Fibroblast of the conjunctiva (primary cell): ENCODE measurements at places on chromosomes 12 and 14.

GRCh38 chr14:100219126-100219785, 19.7 kb upstream of the YY1 start:
- DNase-seq, result no peak

GRCh38 chr14:94334872-94335271, 11.7 kb upstream of the SERPINA6 start:
- DNase-seq, result no peak

- DNase-seq, result no peak
Measured at GRCh38 chr12:96497855-96498254, 8.5 kb downstream of the CFAP54 start.

- DNase-seq, result no peak
Measured at GRCh38 chr14:72771561-72771960, 122.3 kb downstream of the DPF3 start.

DNA sequence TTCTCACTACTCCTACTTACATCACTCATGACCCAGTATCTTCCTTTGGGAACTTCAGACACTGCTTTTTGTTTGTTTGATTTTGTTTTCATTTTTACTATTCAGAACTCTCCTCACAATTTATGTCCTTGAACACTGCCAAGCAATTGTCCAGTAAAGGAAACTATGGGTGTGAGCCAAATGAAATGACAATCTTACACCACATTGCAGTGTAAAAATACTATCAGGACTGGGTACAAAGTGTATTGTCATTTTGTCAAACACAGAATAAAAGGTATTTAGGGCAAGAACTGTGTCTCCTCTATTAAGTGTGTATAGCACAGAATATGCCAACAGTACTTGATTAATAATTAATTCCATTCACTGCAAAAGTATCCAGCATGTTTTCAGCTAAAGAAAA, 199.3 kb downstream of the ALG10B start:
- no peak for DNase-seq

DNA sequence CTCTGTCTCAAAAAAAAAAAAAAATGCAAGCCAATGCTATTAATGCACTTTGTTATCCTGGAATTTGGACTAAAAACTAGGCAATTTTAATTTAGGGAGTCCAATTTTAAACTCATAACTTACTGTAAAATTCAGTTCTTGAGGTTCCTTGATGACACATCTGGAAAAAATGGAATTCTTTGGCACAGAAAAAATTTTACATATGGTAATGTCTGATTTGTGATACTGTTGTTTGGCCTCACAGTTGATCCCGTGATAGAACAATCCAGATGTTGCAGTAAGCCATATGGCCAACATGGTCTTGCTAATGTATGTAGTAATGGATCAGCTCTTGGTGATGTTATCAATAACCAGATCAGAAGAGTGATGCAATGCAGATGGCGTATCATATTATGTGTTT, 1089.8 kb downstream of the FLRT2 start:
- DNase-seq, result no peak

GRCh38 chr12:106080791-106081170, 58.0 kb downstream of the NUAK1 start:
- DNase-seq, result no peak

GRCh38 chr12:120060717-120061116, 55.8 kb downstream of the RAB35 start:
- no peak for DNase-seq

DNA sequence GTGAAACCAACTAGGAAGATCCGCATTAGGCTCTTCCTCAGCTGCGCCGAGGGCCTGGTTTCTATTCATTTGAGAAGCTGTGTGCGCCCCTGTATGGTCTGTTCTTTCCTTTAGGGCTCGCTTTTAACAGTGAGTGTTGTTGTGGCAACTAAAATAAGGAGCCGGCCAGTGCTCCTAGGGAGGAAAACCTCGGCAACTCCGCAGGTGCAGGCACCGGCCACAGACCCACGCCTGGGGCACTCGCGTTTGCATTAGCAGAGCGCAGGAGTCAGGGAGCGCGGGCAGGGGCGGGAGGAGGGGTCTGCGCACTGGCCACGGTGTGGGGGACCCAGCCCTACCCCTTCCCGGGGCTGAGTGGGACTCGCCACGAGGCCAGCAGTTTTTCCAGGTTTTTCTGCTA, 50.5 kb downstream of the STX2 start:
- no peak for DNase-seq

GRCh38 chr14:34502545-34503225, 36.8 kb downstream of the EAPP start:
- no peak for DNase-seq

DNA sequence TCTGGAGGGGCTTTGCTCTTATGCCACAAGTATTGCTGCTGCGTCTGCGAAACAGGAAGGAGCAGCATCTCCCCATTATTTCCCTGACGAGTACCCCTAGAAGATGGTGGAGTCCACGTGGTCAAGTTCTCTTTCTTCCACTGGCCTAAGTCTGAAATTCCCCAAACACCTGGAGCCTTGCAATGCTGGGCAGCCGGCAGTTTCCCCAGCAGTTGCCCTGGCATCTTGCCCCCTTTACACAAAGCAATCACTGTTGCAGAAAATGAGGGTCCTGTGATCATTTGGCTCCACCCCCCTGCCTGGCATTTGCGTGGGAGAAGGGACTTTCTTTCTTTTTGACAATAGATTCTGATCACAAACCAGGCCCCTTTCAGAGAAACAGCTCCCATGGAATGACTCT, 56.9 kb downstream of the FOS start:
- DNase-seq, result no peak

- DNase-seq, result no peak
Measured at GRCh38 chr12:95836185-95836609, 22.6 kb upstream of the SNRPF start.

DNA sequence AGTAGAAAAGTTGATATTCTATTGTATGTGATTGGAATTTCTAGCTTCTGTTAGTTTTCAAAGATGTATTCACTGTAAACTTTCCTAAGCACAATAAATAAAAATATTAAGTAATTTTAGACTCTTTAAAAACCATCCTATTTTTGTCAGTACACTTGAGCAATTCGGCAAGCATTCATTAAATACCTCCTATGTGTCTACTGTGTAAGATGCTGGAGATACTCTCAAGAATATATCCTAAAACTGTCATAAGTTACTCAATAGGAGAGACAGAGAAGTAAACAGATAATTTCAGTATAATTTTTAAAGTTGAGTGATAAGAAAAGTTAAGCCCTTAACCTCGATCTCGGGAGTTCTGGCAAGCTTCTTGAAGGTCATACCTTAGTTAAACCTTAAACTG, 46.1 kb downstream of the FANCM start:
- DNase-seq, result no peak

- no peak for DNase-seq
Measured at GRCh38 chr12:67067453-67068203, 201.5 kb upstream of the CAND1 start.

- no peak for DNase-seq
Measured at GRCh38 chr12:121810833-121811433, 7.1 kb downstream of the SETD1B start.

DNA sequence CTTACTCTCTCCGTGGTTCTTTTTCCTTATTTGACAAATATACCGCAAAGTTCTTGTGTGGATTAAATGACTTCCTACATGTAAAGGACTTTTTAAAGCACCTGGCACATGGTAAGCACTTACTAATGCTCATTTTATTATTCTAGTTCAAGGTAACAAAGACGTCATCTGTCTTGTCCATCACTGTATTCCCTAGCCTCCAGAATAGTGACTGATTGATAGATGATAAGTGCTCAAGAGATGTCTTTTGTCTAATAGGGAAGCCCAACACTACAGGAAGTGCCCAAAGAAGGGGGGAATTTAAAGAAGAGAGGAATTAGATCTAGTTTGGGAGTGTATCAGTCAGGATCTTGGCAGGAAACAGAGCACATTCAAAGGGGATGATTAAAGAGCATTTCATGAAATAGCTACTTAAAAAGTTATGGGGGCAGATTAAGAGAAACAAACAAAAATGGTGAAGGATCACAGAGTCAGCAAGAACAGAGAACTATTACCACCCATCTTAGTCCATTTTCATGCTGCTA, 151.9 kb downstream of the GXYLT1 start:
- DNase-seq, result no peak

DNA sequence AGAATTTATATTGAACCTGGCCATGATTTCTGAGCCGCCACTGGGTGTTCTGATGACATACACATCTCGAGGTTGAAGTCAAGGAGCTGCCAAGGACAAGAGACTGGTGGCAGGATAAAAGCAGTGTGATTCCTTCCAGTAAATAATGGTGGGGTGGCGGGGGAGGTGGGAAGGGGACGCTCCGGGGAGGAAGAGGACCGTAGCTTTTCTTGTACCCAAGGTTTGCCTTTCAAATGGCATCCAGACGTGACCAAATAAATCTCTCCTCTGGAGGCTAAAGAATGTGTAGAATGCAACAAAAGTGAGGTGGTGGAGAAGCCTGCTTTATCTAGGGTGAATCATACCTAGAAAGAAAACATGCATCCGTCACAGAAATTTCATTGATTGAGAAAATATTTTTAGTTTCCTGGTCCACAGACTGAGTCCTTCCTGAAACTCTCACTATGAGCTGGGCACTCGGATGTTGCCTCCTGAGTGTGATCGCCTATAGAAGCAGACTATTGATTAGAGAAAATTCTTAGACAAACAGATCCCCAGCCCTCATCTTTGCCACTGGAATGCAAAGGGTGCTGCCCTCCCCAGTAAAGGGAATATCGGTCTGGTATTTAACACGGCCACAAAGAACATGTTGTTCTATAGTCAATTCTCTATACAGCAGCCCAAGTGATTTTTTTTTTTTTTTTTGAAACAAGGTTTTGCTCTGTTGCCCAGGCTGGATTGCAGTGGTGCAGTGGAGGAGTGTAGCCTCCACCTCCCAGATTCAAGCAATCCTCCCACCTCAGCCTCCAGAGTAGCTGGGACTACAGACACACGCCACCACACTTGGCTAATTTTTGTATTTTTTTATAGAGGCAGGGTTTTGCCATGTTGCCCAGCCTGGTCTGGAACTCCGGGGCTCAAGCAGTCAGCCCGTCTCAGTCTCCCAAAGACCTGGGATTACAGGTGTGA, 112.1 kb downstream of the DPF3 start:
- no peak for DNase-seq

GRCh38 chr14:94649543-94650443, 37.6 kb downstream of the SERPINA3 start:
- no peak for DNase-seq

DNA sequence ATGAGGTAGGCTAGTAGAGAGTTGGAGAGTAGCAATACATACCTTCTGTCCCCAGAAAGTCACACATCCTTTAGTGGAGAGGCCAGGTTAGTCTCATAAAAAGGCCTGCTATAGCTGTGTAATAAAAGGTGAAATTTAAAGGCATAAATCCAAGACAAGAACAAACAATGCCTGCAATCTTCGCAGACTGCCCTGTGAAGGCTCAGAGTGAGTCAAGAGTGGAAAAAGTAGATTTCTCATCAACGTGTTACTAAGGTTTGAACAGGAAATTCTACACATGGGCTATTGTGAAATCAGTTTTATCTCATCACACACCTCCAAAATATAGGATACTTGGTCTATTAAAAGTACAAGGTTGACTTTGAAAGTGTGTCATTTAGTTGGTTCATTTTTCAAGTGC, at the start of gene KLRC1:
KLRC1 (minus strand) TSS at position 222 of the 400 bp plus-strand sequence. CDS start 2,221 bp downstream, outside the sequence.
- DNase-seq, result no peak

- no peak for DNase-seq
Measured at GRCh38 chr14:30034152-30034551, 106.5 kb upstream of the PRKD1 start.

DNA sequence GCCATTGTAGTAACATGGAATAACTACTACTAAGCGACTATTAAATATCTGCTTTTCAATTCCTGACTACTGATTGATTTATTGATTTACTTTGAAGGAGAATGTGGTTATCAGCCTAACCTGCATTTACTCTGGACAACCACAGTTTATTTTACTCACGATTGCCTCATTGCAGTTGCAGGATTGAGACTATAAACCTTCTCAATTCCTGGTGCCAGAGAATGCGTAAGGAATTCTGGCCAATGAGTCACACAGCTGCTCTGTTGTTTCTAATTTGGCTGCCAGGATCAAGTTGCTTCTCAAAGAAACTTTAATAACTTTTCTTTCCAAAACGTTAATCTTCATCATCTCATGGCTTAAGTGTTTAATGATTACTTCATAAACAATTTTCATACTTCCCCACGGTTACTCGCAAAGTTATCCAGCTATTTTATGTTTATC, 13.1 kb upstream of the TMTC1 start:
- DNase-seq, result peak; percentile 93

DNA sequence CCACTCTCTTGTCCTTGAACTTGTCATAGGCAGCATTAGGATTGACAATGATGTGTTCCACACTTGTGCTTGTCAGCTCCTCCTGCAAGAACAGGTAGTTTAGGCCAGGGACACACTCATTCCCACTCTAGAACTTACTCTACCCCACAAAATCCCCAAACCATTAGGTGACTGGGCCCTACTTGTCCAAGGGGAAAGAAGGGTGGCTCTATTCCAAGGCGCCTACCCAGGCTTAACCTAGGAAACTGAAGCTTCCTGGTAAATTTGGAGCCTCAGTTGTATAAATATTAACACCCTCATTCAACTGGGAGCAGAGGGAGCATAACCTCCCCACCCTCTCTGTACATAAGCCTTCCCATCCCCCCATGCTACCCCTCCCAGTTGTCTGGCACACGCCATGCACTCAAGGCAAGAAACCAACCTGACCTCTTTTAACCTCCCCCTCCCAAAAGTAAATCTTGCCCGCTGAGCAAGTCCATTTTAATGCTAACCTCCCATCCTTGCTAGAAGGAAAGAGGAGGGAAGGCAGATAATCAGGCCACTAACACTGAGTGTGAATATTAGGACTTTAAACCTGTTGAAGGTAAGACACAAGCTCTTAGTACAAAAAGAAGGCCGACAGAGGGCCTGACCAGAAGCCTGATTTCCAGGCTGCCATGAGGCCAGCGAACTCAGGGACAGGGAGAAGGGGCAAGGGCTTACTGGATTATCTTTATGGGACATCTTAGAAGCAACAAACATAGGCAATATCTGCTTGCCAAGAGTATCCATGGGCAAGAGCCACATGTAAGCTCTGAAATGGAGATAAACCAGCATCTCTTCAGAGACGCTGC, 11.0 kb downstream of the DCTN2 start:
- no peak for DNase-seq

GRCh38 chr12:4825011-4825858, 84.5 kb upstream of the KCNA1 start:
- DNase-seq, result no peak
